ENCODE measurements at places on chromosomes 11 and 22.

DNA sequence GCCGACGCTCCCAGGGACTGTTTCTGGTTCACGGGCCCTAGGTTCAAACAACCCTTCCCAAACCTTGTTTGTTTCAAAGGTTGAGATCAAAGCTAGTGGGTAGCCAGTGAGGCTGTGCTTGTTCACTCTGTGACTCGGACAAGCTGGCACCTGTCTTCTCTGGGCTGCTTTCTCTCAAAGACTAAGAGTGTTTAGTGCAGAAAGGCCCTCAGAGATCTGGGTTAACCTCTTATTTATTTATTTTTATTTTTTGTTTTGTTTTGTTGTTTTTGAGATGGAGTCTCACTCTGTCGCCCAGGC, 13.0 kb upstream of the MALAT1 start:
- DNase-seq = no peak

- DNase-seq = peak; percentile 4
Observed at GRCh38 chr11:131064373-131064991, 148.2 kb upstream of the SNX19 start.

DNA sequence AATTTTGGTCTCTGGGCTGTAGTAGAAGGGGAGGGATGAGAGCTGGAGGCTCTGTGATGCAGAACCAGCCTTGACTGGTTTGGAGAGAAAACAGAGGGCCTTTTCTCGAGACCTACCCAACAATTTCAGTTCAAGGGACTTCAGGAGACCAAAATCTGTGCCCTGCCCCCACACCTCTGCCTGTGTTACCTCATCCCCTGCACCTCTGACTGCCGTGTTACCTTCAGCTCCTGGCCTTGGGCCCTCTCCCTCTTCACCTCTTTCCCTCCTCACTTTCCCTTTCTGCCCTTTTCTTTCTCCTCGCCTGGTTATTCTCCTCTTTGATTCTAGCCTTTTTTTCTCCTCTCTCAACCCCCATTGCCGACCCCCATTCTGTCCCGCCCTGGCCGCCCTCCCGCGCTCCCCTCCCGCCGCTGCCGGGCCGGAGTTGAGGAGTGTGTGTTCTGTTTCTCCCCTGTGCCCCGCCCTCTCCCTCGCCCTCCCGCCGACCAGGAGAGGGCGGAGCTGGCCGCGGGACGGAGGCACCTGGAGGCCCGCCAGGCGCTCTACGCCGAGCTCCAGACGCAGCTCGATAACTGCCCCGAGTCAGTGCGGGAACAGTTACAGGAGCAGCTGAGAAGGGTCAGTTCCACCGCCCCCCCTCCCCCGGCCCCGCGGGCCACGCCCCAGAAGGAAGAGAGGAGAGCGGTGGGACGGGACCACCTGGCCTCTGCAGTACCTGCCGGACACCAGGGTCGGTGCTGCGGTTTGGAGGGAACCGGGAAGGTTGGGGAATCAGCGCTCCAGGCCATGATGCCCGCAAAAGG, 27.2 kb downstream of the PHLDB1 start:
- no peak for DNase-seq

- no peak for DNase-seq
Observed at GRCh38 chr11:19060629-19061028, at the start of gene MRGPRX2. MRGPRX2 (minus strand) TSS chr11:19060717; CDS start chr11:19056402, 4,315 bp downstream.

GRCh38 chr22:42967933-42968332, 47.0 kb downstream of the PACSIN2 start:
- DNase-seq = no peak

DNA sequence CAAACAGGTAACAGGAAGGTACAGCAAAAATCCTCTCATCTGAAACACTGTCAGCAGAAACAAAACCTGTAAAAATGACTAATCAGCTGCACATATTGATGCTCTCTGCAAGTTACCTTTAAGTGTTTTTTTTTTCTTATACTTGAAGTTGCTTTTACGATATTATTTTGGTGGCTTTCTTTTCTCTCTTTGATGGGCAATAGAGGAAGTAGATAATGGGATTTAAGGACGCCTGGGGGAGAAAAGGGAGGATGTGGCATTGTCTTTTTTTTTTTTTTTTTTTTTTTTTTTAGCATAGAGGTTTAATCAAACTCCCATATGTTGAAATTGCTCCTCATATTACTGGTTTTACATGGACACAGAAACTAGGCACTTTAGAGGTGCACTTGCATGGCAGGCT, 11.4 kb upstream of the ADSL start:
- no peak for DNase-seq

DNA sequence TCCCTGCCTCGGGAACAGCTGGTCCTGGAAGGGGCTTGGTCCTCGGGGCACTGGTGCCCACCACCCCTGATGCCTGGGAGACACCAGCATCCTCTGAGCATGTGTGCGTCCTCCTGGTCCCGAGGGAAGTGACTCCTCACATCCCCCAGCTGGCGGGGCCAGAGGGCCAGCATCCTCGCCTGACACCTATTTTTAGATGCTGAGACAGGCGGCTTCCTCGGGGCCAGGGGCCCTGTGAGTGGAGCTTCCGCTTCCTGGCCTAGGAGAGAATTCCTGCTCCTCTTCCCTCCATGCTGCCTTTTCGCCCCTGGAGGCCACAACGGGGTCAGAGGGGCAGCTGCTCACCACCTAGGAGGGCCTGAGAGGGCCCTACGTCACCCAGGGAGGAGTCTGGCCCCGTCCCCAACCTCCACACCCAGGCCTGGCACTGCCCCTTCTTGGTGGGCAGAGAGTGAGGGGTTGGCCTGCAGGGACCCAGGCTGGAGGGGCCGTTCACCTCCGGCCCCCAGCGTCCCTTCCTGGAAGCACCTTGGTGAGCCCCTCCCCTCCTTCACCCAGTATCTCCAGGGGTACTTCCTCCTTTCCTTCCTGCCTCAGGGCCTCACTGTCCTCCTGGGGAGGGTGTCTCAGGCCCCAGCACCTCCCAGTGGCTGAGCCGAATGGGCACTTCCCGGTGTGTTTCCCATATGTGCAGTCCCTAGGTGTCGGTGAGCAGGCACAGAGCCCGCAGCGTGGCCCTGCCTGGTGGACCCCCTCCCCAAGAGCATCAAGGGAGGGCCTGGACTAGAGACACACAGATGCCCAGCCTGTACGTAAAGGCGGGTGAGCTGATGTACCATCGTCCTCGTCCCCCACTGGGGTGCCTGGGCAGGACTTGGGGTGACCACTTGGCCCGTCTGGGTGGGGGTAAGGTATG, 6.1 kb downstream of the CD81 start:
- no peak for DNase-seq

DNA sequence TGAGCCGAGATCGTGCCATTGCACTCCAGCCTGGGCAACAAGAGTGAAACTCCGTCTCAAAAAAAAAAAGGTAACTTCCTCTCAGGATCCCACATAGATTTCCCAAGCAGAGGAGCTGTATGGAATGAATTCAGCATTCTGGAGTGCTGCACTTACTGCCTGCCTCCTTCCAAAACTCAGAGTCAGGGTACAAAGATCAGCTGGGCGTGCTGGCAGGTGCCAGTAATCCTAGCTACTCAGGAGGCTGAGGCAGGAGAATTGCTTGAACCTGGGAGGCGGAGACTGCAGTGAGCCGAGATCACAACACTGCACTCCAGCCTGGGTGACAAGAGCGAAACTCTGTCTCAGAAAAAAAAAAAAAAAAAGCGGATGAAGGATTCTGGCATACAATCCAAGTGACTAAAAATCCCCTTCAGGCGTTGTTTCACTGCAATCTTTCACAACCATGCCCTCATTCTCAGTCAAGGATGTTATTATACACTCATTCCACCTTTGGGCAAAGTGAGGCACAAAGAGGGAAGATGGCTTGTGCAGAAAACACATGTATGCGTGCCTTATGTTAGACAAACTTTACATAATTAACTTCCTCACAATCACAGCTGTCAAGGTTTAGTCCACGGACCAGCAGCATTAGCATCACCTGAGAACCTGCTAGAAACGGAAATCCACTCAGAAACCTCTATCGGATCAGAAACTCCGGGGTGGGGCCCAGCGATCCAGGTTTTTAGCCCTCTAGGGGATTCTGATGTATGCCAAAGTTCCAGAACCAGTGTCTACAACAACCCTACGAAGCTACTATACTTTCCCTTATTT, 1.1 kb upstream of the NOL12 start:
- DNase-seq = no peak

DNA sequence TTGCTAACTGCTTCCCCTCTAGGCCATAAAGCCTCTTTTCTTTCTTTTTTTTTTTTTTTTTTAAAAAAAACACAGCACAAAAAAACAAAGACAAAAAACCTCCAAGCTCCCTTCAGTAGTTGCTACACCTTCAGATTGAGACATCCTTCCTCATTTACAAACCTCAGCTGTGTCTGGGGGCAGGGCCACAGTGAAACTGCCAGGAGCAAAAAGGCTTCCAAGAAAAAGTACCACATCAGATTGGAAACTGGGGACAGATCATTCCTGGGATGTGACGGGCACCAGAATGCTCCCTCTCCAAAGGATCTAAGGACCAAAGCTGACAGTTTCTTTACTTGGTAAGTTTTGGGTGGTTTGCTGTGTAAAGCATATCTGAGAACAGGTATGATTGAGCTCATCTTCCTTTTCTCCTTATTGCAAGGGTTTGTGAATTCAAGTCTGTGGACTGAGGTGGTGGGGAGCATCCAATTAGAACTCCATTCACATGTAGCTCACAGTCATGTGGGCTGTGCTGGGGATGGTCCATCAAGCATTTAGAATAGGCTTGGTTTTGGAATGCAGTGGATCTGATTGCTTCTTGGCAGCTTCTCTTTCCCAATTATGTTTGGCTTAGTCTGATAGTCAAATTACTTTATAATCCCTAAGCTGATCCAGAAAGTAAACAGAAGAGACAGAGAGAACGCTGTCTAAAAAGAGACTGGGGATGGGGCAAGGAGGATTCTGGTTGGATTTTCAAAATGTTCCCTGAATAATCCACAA, 705 bp downstream of the BBOX1 start:
- no peak for DNase-seq

DNA sequence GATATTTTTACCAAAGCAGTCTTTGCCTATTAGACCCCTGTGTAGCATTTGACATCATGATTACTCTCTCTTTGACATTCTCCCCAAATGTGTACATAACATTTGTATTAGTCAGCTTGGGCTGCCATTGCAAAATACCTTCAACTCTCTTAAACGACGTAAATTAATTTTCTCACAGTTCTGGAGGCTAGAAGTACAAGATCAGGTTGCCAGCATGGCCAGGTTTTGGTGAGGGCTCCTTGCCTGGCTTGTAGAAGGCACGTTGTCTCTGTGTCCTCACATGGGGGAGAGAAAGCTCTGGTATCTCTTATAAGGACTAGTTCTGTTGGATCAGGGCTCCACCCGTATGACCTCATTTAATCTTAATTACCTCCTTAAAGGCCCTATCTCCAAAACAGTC, 12.3 kb upstream of the DLAT start:
- DNase-seq = no peak

DNA sequence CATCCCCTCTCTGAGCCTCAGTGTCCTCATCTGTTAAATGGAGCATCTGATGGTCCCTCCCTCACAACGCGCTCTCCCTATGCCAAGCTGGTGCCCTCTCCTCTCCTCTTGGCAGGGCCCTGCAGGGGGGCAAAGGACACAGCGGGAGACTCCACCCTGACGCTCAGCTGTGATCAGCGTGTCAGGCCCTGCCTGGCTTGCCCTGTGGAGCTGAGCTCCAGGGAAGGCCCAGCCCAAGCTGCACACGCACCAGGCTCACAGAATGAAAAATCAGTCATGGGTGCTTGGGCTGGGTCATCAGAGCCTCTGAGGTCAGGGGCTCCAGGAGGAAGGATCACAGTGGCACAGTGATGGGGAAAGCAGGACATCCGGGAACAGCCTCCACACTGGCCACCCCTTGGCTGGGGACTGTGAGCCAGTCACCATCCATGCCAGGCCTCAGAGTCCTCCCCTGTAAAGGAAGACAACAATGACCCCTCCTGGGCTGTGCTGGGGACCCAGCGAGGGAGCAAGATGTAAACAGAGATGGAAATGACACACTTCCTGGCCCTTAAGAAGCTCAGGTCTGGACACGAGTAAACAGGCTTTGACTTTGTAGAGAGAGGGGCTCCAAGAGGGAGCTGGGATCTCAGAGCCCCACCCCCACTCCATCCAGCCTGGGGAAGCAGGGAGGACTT, 36.6 kb downstream of the RPL3 start:
- no peak for DNase-seq

- DNase-seq = peak; percentile 52
Observed at GRCh38 chr11:66068154-66068821, 1.8 kb upstream of the PACS1 start.

DNA sequence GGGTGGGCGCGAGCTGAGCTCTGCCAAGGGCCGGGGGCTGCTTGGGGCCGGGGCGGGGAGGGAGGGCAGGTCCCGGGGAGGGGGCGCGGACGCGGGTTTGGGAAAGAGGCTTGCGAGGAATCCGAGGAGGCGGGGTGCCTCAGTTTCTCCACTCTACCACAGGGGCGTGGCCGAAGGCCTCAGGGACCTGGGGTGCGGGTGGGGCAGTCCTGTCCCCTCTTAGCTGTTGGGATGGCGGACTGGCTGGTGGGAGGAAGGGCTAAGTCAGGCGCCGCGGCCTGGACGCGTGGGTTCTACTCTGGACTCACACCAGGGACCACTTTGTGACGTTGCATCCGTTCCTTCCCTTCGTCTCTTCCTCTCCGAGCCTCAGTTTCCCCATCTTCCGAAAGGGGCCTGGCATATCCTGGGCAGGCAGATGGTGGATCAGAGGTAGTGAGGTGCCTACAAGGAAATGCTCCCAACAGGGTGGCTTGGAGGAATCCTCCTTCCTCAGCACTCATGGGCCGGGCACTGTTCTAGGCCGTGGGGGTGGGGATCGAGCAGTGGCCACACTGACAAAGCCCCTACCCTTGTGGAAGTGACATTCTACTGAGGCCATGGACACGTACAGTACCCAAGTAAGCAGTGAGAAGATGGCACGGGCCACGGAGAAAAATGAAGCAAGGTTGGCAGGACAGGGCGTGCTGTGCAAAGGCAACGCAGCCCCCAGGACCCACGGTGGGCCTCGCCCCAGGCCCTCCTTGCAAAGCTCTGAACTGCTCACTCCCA, 13.2 kb downstream of the IGLL1 start:
- no peak for DNase-seq

DNA sequence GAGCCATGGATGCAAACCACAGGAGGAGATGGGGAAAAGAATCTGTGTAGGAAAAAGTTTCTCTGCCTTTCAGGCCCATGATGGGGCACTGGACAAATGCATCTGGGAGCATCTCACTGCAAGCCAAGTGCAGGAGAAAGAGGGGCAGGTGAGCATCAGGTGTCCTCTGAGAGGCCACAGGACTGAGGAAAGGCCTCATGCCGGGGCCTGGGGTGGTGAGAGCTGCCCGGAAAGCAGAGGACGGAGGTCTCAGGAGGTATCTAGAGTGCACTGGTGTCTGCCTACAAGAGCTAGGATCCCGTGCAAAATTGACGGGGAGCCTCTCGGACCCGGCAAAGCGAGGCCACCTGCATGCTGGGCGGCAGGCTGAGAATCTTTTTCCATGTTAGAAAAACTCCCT, 73.9 kb downstream of the CTTN start:
- DNase-seq = no peak

DNA sequence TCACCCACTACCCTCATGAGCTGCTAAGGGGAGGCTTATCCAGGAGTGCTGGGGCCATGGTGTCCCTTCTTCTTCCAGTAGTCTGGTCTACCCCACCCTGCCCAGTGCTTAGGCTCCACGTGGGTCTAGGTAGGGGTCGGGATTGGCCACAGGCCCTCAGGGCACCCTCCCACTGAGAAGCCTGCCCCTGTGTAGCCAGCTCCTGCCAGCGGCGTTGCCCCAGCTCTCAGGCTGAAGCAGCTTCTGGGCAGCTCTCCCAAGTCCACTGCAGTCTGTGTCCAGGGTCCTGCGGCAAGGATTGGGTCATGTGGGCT, 24.0 kb upstream of the RIC3 start:
- DNase-seq = no peak

Data from stimulated activated CD4-positive, alpha-beta T cell treated with anti-CD3 and anti-CD28 coated beads, Interleukin-1b, Interleukin-23, amount 100 ng/mL, for 24 hours (primary cell).